Left lung (tissue), 14 donors: ENCODE measurements at places on chromosomes 4 and X. TPM values are rescaled to one million over a fixed set of nuclear protein-coding genes. Genes with fewer than 3 reads are reported as not detected.

The CCKAR gene
- total RNA-seq: not detected

The BGN gene
- 200 TPM for total RNA-seq

The CNGA1 gene
- total RNA-seq: 0.73 TPM

The CENPVL1 gene
- not detected for total RNA-seq

The NOX1 gene
- total RNA-seq: not detected

The GPR82 gene
- 0.17 TPM for total RNA-seq

The CCSER1 gene
- 5.2 TPM for total RNA-seq

The TCP11X2 gene
- not detected for total RNA-seq

DNA sequence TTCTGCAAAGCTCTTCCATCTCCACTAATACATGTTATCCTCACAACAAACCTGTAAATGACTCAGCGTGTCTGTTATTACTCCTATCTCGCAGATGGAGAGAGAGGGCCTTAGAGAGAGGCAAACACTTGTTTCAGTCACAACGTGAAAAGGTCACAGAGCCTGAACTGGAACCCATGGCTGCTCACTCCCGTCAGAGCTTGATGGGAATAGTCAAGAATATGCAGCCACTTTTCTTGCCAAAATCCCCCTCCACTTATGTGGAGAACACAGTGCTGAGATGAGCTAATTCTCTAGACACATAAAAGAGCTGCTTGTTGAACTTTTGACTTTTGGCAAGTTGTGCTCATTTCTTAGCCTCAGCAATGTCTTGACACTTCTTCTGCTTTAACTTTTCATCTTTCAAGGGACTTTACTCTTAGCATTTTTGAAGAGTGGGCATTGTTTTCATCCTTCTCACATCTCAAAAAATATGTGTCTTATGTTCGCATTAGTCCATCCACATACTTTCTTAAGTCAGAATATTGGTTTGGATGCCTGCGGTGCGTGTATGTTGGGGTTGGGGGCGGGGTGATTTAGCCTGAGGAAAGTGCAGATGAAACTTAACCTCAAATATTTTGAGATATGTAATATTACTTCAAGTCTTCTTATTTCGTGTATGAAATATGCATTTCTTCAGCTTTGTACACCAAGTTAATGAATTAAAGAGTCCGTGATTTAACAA lies 69.2 kb downstream of the SYNPO2 start:
- H3K4me1 ChIP-seq: peaks cover 9% of the 10 kb centered on the region
- H3K4me3 ChIP-seq: no peak overlapping the region
- no peaks in the 10 kb centered on the region for H3K36me3 ChIP-seq
- no peaks in the 10 kb centered on the region for H3K27me3 ChIP-seq

DNA sequence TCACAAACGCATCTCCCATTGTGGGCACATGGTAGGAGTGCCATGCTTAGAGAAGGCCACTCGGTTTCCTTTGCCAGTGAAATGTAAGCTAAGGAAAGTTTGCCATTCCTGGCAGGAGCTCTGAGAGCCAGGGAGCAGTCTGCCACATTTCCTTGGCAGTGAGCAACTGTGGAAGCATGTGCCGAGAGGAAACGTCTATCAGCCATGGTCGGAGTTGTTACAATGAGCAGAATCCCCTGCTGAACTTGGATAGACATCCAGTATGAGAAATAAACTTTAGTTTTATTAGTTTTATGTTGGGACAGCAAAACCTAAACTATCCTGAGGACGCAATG lies 51.1 kb downstream of the ENOPH1 start:
- H3K36me3 ChIP-seq: no peaks in the 10 kb centered on the region
- no peak for DNase-seq
- no peaks in the 10 kb centered on the region for H3K27me3 ChIP-seq

DNA sequence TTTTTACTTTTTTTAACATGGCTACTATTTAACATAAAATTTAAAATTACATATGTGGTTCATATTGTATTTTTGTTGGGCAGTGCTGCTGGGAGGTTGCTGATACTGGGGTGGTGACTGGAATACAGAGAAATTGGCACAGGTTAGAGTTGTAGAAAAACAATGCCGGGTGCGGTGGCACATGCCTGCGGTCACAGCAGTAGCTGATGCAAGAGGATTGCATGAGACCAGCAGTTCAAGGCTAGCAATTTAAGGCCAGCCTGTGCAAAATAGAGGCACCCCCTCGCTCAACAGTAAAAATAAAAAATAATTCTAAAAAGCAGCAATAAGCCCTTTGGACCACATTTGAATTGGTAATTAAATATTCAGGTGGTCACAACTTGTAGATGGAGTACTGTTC lies 11.8 kb upstream of the CPE start:
- H3K4me3 ChIP-seq: no peak overlapping the region
- peaks cover 1% of the 10 kb centered on the region for H3K27me3 ChIP-seq
- no peak for DNase-seq

DNA sequence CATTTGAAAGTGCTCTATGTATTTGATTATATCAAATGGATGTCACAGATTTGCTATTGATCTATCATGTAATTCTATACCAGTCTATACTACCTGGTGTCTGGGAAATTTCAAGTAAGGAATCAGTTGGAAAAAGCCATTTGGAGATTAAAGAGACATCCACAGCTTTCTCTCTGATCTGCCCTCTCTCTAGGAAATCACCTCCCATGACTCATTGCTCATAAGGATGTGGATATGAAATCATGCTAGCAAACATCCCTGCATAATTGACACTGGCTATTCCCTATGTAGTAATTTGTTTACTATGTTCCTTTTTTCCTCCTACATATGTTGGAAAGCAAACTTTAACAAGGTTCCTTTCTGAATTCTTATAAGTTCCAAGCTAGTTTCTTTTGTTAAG lies 94.3 kb downstream of the TEX13A start:
- H3K4me1 ChIP-seq: no peaks in the 10 kb centered on the region
- no peaks in the 10 kb centered on the region for H3K36me3 ChIP-seq
- no peak overlapping the region for H3K4me3 ChIP-seq
- no peak overlapping the region for H3K27ac ChIP-seq
- DNase-seq: no peak

GRCh38 chr4:184280137-184280536 lies 62.5 kb upstream of the ENPP6 start:
- no peaks in the 10 kb centered on the region for H3K27me3 ChIP-seq
- no peak for DNase-seq
- no peaks in the 10 kb centered on the region for H3K36me3 ChIP-seq
- no peak overlapping the region for H3K27ac ChIP-seq
- H3K4me1 ChIP-seq: peaks cover 12% of the 10 kb centered on the region
- no peak overlapping the region for H3K4me3 ChIP-seq

GRCh38 chr4:29817961-29818360 lies 902.2 kb upstream of the PCDH7 start:
- no peak overlapping the region for H3K27ac ChIP-seq
- no peak for DNase-seq
- H3K4me1 ChIP-seq: no peaks in the 10 kb centered on the region
- H3K4me3 ChIP-seq: no peak overlapping the region
- H3K36me3 ChIP-seq: no peaks in the 10 kb centered on the region
- H3K27me3 ChIP-seq: no peaks in the 10 kb centered on the region

- H3K4me1 ChIP-seq: no peaks in the 10 kb centered on the region
- no peak overlapping the region for H3K4me3 ChIP-seq
- H3K27me3 ChIP-seq: no peaks in the 10 kb centered on the region
- DNase-seq: no peak
Measured at GRCh38 chrX:8803326-8803725, 2.1 kb upstream of the FAM9A start.

DNA sequence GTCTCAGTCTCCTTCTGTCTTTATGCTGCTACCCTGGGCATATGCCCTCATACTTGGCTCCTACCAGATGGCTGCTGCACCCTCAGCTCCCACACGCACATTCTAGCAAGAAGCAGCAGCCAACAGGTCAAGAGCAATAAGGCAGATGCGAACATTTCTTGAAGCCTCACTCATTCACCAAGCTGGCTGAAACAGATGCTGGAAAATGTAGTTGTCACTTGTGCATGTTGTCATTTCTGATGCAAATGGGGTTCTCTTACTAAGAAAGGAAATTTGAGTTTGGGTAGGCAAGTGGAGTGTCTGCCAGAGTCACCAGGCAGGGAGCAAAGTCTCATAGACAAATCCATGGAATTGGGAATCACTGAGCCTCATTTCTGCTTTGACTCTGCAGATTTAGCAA lies 57.4 kb upstream of the SORBS2 start:
- H3K27ac ChIP-seq: no peak overlapping the region
- H3K27me3 ChIP-seq: no peaks in the 10 kb centered on the region
- no peaks in the 10 kb centered on the region for H3K36me3 ChIP-seq

- H3K4me3 ChIP-seq: no peak overlapping the region
- no peak overlapping the region for H3K27ac ChIP-seq
- no peaks in the 10 kb centered on the region for H3K27me3 ChIP-seq
- H3K4me1 ChIP-seq: no peaks in the 10 kb centered on the region
- no peaks in the 10 kb centered on the region for H3K36me3 ChIP-seq
Measured at GRCh38 chrX:135544338-135544948, 24.0 kb downstream of the INTS6L start.
